ENCODE measurements at places on chromosomes 12 and 14.

DNA sequence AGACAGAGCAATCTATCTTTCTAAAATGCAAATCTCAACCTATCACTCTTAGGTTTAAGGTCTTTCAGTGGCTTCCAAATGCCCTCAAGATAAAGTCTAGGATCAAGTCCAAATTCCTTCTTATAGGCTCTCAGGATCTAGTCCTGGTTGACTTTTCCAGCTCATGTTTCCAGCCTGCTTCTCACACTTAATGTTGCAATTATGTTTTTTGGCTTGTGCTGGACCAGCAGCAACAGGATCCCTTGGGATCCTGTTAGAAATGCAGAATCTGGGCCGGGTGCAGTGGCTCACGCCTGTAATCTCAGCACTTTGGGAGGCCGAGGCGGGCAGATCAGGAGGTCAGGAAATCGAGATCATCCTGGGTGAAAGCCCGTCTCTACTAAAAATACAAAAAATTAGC, 10.6 kb downstream of the GPR33 start:
- no peak for DNase-seq

GRCh38 chr14:40599725-40600124, 1007.0 kb upstream of the LRFN5 start:
- DNase-seq, result no peak

DNA sequence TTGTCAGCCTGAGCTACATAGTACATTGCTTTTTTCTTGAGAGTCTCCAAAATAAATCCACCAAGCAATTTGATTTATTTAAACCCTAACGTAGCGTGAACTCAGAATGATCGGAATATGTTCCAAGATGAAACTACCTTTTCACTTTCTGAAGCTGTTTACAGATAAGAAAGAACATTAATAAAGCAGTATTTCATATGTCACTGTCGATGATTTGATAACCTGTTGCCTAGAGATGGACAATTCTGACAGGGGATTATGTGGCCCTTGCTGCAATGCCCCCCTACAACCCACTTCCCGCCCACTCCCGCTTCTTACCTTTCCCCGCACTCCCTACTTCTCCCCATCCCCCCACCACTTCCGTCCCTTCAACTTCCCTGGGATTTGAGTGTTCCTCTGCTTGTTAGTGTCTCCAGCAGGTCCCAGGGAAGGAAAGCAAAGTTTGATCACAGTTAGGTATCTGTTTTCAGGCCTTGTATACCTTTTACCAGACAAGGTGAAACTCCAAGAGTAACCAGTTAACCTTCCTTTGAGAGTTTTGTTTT, 229.2 kb upstream of the HMGA2 start:
- no peak for DNase-seq

DNA sequence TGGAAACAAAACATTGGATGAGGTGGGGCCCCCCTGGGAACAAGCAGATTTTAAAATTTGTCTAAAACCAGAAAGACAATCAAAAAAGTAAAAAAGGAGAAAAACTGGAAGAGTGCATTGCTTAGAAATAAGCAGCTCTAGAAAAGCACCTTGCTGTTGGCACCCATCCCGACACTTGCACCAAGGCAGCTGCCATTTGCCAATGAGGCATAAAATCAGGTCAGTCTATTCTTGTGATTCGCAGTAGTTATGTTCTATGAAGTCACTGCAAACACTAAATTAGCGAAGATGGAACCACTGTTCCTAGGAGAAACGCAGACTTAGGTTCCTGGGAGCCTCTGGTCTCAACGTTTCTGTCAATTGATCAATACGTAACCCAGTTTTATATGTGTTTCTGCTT, 16.2 kb downstream of the VPS33A start:
- no peak for DNase-seq

DNA sequence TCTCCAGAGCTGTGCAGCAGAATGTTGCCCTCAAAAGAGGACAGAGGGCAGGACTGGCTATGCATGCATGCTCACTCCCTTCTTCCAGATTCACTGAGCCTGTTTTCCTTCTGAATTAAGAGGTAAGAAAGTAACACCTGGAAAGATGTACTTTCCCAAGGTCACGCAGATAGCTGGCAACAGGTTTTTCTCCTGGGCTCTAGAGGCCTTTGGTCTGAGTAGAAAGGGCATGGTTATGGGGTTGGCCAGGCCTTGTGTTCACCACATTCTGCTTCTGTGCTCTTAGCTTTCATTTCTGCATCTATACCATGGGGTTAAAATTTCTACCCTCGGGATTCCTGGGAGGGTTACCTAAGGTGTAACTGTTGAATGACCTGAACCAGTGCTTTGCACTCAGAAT, 57.5 kb downstream of the RASSF3 start:
- no peak for DNase-seq

DNA sequence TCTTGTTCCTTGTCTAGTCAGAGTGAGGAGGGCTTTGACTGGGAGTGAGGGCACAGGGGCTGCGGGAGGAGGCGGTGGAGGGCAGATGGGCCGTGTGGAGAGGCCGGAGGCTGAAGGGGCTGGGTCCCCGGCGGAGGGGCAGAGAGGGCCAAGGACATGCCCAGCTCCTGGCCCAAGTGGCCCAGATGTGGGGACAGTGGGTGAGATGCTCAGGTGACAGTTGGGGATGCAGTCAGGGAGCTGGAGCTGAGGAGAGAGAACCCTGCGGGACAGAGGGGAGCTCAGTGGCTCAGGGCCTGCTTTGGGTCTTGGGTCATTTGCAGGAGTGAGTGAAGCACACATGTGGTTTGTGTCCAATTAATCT, 26.5 kb upstream of the PLD4 start:
- DNase-seq, result no peak

- peak; percentile 57 for DNase-seq
Measured at GRCh38 chr12:26125400-26126339, 833 bp upstream of the BHLHE41 start.

DNA sequence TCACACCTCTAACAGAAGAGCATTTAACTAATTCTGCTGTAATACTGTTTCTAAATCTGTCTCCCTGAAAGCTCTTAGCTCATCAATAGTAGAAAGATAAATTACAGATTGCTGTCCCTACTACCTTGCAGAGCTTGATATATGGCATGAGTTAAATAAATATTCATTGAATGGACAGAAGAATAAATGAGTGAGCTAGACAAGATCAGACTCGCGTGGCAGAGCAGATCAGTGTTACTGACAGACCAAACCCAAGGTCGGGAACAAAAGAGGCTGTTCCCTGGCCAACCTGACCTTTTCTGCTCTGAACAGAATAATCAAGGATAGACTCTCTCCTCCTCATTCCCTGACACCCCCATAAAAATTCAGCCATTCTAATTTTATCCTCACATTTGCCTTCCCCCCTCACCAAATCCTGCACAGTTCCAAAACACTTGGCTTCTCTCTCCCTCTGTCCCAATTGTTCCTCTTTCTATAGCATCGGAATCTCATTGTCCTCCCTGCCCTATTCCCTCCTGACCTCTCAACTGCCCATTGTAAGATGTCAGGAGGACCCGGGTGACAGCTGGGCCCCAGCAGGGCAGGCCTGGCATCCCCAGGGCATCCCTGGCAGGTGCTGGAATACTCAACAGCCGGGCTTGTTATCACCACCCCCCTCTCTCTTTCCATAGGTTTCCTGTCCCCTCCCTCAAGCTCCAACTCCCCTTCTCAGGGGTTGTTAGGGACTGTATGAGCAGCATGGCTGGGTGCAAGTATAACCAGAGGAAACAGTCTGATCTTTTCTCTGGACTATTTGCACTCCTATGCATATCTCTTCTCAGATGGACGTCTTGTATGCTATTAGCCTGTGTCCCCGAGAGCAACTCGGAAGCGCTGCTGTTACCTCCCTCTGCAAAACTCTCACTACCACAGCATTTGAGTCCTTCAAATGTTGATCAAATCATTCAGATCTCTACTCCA, 19.9 kb downstream of the NEUROD4 start:
- no peak for DNase-seq

DNA sequence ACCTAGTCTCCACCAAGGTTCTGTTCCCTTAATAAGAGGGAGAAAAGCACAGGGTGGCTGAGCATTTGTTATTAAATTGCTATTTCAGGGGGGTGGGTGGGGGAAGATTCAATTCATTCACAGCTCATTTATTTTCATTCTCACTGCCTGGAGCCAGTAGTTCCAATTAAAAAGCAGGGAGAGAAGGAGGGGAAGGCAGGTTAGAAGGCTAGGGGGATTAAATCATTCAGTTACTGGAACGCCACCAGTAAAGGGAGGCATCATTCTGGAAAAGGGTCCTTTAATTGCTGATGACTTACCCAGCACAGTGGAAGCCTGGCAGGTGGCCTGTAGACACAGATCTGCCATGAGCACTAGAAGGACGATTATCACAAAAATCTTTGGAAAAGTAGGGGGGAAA, 47.4 kb downstream of the NIN start:
- DNase-seq, result no peak
